Stimulated activated CD4-positive, alpha-beta T cell treated with anti-CD3 and anti-CD28 coated beads, Interleukin-15, amount 100 ng/mL, for 1 hour (primary cell): ENCODE measurements at places on chromosomes 12 and 14.

DNA sequence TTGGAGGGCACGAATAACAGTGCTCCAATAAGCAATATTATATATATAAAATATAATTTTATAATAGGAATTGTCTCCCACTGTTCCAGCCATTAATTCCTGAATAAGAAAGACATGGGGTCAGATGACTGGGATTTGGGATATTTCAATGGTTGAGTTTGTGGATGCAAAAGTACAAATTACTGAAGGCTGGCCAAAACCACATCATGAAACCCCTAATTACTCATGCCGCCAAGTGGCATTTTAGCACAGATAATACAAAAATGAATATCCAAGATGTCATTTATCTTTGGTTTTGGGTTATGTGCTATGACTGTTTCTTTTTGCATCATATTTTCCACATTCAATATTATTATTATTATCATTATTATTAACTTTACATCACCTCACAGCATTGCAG, 261.4 kb upstream of the TBX3 start:
- DNase-seq: no peak

DNA sequence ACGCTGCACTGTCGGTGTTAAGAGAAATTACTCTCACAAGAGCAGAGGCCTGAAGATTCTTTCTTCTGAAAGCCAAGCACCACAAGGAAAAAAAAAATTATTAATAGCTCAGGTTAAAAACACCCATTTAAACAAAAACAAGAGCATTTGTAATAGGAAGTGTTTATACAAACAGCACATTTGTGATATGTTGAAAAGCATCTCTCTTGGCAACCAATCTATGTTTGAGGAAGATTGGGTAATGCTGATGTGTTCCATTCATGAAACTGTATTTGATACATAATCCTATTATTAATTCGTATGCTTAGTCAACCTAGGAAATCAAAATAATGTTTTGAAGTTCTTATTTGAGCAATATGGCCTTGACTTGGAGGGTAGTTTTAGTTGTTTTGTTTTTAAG, 36.5 kb downstream of the SSPN start:
- DNase-seq: no peak

GRCh38 chr14:95043314-95043713, 114.0 kb downstream of the DICER1 start:
- no peak for DNase-seq

GRCh38 chr12:89389755-89390661, 37.7 kb upstream of the DUSP6 start:
- DNase-seq: no peak

DNA sequence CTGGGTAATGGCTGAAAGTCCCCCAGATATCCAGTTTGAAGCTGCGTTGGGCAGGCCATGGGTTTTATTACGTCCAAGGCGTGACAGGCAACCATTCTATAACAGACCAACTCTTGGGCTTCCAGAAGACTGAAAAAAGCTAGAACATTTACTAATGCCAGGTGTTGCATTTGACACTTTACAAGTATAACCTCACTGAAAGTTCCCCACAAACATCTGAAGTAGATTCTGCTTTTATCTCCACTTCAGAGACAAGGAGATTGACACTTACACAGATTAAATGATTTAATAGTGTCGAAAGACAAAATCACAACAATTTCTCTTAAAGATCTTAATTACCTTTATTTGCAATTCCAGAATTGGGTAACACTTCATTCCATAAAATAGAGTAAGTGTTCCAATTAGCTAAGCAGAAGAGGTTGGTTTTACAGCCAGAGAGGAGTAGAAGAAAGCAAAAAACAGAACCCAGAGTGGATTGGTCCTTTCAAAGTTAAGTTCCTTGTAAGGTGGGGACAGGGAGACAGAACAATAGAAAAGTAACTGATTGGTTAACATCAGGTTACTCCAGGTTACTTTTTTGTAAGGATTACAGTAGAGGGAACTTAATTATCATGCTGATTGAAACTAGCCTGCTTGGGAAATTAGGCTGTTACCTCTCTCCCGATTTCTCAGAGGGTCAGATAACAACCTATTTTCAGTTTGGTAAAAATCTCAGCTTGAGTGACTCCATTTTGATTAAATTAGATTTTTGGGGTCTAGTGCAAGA, 11.3 kb downstream of the SOCS2 start:
- no peak for DNase-seq

GRCh38 chr12:13719986-13720385, 261.4 kb downstream of the GRIN2B start:
- no peak for DNase-seq

GRCh38 chr12:54021432-54022013, 6.7 kb upstream of the HOXC6 start:
- no peak for DNase-seq

DNA sequence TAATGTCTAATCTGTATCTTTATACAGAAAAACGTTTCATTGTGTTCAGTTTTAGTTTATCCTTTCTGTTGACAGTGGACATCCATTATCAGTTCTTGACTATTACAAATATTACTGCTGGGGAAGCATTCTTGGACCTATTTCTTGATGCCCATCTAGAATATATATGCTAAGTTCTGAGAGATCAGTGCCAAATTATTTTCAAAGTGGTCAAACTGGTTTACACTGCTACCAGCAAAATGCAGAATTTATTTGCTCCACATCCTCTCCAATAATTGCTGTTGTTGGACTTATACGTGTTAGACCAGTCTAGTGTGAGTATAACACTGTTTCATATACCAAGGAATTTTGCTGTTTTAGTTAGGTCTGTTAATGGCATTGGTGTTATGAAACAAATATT, 85.5 kb upstream of the TRAF3 start:
- no peak for DNase-seq

DNA sequence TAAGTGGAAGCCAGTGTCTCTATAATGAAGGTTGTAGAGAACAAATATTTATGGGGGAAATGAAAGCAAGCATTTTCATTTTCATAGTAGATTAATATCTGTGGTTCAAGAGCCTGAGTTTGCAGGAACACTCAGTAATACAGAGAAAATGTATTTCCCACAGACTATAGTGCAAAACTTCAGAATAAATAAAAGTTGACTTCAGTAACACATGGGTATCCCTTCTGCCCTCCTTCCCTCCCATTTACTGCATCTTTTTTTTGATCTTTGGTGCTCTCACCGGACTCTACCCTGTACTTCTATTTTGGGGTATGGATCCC, 75.3 kb upstream of the AMN1 start:
- DNase-seq: no peak

- no peak for DNase-seq
These were observed 19.7 kb downstream of the SPTB start for GRCh38 chr14:64860039-64860438.

- DNase-seq: no peak
These were observed 197.6 kb downstream of the AACS start for GRCh38 chr12:125262851-125263250.

DNA sequence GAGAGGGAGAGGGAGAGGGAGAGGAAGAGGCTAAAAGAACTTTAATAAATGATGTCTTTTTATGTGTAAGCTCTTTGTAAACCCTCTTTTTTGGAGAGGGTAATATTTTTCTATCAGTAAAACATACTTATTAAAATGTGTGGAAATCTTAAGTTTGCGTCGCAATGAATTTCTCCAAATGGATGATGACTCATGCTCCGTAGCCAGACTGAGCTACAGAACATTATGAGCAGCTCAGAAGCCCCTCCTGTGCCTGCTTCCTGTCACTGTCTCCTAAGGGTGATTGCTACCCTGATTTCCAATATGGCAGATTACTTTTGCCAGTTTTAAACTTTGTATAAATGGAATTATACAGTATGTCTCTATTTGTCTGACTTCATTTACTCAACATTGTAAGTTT, 13.0 kb upstream of the PYGL start:
- no peak for DNase-seq

DNA sequence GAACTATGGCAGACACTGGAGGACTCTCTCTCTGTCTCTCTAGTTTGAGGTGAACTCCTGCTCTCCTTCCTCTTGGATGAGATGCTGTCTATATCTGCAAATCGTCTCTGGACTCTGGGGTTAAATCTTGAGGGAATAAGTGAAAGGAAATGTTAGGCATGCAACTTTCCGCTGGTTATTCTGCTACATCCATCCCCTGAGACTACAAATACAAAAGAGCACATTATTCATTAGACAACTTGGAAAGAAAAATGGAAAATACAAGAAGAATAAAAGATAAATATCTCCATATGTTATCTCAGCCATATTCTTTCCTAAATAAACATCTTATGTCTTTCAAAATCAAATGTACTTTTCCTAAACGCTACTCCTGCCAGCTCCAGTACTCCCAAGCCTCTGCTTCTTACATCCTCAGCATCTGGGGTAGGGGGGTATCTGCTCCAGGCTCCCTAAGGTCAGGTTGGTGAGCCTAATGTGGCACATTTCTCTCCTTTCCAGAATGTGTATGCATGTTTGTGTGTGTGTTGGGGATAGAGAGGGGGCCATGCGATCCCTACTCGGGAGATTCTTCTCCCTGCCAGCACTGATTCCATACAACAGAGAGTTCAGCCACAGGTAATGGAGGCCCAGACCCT, 102.9 kb upstream of the FSCB start:
- no peak for DNase-seq

- no peak for DNase-seq
These were observed 1.8 kb downstream of the HNRNPC start for GRCh38 chr14:21267431-21267845.

DNA sequence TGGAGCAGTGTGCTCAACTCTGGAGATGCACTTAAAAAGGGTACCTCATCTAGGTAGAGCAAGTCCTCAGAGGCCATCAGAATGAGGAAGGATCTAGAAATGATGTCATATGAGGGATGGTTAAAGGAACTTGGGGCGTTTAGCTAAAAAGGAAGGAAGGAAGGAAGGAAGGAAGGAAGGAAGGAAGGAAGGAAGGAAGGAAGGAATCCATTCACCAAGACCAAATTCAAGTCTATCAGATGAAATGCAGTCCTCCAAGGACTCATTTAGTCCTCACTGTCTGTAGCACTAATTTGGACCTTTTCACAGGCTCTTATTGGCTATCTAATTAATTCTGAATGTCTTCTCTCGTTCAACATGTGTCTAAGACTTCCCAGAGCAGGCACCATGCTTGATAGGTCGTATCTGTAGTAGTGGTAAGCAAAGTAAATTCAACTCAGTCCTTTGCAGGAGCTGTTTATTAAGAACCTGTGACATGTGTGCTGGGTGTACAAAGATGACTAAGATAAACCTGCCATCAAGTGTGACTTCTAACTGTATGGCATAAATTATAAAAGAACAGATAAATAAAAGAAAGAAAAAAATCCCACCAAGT, 63.5 kb downstream of the LLPH start:
- no peak for DNase-seq

DNA sequence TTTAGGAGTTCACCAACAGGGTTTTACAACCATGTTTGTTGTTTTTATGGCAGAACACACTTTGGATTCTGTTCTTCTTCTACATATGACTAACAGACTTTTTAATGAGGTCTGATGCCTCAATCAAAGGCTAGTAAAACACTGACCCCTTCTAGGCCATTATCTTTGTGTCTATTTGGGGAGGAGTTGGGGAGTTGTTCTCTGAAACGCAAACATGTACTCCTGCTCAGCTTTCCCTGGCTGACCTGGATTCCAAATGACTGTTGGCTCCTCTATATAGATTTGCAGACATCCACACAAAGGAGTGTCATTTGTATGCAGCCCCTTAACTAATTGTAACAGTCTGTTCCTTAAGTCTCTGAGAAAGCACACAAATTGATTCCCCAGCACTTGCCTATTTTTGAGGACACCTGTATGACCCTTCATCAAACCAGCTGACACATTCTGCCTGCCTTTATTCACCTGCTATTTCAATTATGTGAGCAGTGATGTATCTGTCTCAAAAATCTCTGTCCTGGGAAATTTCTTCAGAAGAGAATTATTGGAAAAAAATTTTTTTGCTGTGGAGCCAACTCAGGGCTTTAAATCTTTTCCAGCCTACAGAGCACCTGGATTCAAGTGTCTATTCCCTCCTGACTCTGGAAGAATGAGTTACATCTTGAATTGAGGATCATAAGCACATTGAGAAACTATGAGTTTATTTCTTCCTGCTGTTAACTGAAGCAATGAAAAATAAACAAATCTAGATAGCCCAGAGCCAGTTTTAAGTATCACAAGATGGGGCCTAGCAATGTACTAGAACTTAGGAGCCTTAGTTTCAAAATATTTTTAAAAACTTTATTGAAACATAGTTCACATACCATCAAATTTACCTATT, 417.2 kb downstream of the RAD51B start:
- no peak for DNase-seq

DNA sequence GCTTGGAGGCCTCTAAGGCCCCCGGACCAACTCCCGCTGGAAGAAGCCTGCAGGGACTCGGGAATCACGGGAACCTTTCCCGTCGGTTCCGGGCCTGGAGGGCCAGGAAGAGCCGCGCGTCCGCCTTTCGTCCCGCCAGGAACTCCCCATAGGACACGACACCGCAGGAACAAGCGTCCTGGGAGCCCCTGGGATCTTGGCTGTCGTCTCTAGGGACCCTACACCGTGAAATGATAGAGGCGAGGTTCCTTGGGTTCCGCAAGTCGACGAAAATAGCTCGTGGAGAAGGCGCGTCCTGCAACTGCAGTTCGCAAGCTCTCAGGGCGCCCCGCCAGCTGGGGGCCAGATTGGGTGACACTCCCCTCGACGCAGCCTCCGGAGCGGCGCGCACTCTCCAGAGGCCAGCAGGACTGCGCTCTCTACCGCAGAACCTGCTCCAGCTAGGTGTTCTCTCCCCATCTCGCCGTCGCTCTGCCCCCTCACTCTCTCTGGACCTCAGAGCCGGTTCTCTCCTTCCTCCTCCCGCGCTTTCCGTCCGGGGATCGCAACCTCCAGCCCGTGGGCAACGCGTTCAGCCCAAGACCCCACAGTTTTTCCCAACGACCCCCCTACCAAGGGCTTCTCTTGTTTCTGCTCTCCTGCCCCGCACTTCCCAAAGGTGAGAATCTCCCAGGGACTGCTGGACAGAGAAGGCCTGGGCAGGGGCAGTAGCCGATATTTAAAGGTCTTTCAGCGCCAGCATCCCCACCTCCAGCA, 776 bp downstream of the BMP4 start:
- no peak for DNase-seq

DNA sequence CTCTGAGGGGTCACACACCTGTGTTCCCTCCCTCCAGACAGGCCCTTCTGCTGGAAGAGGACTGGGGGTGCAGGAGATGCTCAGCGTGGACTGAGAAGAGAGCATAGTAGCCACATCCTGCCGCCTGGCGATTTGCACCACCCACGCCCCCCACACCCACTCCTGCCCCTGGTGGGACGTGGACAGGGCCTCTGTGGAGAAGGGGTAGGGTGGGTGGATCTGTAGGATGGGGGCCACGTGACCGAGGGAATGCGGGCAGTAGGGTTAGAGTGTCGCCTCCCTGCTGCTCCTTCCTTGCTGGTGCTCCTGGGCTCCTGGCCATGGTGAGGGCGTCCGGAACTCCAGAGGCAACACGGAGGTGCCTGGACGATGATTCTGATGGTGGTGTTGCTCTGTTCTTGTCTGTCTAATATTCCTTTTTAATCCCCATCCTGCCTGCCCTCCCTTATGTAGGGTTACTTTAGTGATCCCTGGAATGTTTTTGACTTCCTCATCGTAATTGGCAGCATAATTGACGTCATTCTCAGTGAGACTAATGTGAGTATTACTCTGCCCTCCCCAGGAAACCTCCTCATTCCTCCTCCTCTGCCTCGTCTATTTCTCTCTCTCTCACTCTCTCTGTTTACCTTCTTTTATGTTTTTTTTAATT, 161.5 kb upstream of the FKBP4 start:
- DNase-seq: no peak

- no peak for DNase-seq
These were observed 72.2 kb downstream of the FGD4 start for GRCh38 chr12:32471591-32472001.

- DNase-seq: no peak
These were observed 54.8 kb upstream of the FLRT2 start for GRCh38 chr14:85475113-85475512.

- DNase-seq: no peak
These were observed 2.6 kb downstream of the RTL1 start for GRCh38 chr14:100900837-100901390.
